ENCODE measurements at places on chromosomes 7 and 10.

DNA sequence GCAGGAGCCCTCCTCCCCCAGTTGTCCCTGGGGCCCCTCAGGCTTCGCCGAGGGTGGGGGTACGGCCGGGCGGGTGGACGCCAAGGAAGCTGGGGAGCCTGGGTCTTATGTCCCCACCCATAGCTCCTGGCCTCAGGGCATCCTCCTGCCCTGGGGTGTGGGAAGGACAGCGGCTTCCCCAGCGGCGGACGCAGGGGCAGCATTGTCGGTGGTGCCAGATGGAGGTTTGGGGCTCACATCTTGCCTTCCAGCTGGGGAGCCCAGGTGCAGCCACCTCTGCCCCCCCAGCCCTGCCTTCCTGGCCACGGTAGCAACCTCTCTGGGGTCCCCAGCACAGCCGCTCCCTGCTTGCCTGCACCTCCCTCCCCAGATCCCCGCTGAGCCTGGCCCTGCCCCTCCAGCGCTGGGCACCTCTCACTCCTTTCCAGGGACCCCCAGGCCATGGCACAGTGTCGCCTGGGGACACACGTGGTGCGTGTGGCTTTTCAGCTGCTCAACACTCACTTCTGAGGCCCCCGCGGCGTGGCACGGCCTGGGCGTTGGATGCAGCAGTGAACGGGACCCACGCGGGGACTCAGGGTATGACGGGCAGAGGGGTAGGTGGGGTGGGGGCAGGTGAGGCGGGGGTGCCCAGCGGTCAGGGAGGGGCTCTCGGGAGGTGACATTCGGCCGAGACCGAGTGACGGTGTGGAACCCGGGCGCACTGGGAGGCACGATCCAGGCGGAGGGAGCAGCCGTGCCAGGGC lies 53.1 kb downstream of the UNCX start:
- DNase-seq, result no peak

GRCh38 chr10:34127676-34128075 lies 687.4 kb downstream of the PARD3 start:
- DNase-seq, result no peak

GRCh38 chr10:125687507-125688185 lies 4.7 kb upstream of the TEX36 start:
- DNase-seq, result no peak

GRCh38 chr7:99679032-99679399 lies 780 bp downstream of the CYP3A5 start:
- DNase-seq, result no peak

DNA sequence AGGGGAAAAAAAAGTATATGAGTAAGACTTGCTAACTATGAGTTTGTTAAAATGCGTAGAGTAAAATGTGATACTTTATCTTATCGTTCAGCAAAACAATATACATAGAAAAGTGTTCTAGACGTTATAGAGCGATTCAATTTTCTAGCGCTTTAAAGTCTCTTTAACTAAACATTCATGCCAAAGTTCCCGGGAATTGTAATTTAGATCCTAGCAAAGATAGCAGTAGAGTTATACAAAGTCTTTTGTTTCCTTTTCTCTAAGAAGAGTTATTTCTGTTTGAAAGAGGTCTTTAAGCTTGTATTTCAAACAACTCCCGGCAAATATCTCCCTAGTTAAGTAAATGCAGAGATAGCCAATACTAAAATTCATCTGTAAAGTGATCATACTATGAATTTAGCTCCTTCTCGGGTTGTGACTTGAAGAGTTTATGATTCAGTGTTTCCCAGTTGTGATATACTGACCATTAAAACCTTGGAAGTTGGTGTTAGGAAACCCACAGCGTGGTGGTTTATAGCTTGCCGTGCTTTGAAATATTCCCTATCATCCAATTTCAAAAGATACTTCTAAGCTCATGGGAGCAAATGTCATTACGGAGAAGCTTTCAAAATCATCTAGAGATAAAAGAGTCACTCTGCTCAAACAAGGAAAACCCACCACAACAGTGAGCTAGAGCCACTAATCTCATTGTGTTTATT lies 171.7 kb downstream of the CSTF2T start:
- no peak for DNase-seq

DNA sequence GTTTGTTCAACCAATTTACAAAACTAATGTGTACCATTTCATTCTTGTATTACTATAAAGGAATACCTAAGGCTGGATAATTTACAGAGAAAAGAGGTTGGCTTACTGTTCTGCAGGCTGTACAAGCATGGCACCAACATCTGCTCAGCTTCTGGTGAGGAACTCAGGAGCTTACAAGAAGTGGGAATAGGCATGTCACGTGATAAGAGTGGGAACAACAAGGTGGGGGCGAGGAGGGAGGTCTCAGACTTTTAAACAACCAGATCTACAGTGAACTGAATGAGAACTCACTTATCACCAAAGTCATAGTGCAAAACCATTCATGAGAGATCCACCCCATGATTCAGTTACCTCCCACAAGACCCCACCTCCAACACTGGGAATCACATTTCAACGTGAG lies 1178.0 kb downstream of the REEP3 start:
- DNase-seq, result no peak

DNA sequence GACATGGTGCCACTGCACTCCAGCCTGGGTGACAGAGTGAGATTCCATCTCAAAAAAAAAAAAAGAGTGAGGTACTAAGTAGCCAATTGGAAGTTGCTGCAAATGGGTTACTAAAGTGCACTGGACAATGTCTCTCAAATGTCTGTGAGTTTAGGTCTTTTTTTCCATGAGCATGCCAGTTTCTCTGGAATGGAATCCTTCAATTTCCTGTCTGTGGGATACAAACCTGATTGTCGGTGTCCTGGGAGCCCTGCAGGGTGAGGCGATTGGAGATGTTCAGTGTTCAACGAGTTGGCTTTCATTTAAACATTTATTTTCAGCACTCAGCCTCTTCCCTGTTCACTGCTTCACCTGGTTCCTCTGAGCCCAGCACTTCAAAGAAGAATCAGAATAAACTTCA lies 5.3 kb upstream of the CALD1 start:
- no peak for DNase-seq

- DNase-seq, result no peak
These were observed 609.4 kb upstream of the C7orf33 start for GRCh38 chr7:147980826-147981813.

DNA sequence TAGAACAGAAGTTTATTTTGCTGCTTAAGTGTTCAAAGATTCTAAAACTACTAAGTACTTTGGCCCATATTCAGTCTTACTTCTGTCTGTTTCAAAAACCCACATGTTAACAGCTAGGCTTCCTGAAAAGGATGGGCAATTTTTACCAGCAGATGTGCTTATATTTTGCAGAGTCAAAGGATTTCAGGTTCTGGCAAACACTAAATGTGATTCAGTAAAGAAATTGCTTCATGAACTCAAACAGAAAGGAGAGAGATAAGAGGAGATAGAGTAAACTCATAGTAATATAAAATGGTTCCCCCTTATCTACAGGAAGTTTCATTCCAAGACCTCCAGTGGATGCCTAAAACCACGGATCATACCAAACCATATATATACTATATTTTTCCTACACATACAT lies 248.5 kb downstream of the AGMO start:
- no peak for DNase-seq

- no peak for DNase-seq
These were observed 686 bp upstream of the MIOS start for GRCh38 chr7:7565746-7566650.

DNA sequence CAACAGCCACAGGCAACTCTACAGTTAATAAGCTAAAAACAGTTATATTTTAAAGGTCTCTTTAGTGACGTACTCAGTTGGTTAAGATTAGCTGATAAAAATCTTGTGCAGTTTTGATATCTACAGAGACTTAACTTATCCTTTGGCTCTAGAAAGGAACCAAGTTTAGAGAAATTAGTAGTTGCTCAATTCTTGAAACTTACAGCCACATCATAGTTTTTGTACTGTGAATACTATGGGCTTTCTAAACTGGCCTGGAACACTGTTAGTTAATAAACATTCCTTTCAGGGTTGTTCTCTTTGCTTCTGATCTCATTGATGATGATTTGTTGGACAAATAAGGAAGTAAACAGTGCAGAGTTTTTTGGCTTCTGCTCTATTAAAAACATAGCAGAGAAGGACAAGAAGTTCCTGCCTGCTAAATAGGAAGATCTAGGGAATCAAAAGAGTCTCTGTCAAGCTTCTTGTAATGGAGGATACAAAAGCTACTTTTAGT lies 73.1 kb downstream of the MKLN1 start:
- no peak for DNase-seq

DNA sequence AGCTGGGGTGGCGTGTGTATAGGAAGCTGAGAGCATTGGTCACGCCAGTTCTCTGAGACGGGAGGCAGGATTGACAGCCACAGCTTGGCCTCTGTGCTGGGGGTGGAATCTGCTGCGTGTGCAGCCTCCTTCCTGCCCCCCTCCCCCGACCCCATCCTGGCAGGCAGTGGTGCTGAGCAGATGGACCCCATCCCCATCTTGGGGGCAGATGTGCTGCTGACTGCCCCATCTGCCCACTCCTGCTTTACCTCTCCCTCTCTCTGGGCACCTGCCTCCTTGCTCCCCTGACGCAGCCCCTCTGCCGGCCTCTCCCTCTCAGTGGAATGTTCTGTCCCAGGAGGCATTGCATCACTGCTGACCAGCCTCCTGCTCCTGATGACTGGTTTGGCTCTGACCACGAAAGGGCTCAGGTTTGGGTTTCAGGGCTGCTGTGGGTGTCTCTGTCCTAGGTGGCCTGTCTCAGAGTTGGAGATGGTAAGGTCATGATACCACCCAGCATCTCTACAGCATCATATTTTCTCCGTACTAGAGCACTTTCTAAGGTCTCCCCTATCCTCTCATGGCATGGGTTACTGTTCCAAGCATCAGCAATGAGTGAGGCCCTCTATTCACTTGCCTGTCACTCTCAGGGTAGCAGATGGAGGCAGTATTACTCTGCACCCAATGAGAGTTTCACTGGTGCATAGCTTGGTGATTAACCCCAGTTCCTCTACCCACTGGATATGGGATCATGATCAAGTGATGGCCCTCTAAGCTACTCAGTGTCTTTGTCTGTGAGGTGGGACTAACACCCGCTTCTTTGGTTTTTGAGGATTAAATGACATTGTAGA lies 81.9 kb downstream of the RBM20 start:
- no peak for DNase-seq

DNA sequence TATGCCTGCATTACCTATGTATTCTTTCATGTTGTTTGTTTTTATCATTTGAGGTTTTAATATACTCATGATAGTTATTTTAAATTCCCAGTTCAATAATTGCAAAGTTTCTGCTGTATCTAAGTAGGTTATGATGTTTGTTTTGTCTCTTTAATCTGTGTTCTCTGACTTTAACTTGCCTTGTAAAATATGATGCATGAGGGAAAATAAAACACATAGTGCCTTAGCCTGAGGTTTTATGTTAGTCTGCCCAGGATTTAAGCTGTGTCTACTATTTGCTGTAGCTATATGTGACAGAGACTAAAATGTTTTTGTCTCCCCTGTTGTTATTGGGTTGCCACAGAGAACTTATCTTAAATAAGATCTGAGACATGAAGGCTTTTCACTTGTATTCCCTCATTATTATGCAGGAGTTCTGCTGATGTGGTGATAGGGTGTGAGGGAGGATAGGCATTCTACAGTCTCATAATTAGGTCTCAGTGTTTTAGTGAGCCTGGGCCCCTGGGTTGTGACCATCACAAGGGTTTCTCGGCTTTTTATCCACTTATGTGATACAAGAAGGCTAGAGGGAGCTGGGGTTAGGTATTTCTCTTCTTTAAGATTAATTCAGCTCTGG lies 582.5 kb downstream of the CNTNAP2 start:
- no peak for DNase-seq

- no peak for DNase-seq
These were observed 54.3 kb upstream of the IGFBP3 start for GRCh38 chr7:45975367-45975766.

- DNase-seq, result no peak
These were observed 35.8 kb downstream of the GBF1 start for GRCh38 chr10:102281102-102281487.

DNA sequence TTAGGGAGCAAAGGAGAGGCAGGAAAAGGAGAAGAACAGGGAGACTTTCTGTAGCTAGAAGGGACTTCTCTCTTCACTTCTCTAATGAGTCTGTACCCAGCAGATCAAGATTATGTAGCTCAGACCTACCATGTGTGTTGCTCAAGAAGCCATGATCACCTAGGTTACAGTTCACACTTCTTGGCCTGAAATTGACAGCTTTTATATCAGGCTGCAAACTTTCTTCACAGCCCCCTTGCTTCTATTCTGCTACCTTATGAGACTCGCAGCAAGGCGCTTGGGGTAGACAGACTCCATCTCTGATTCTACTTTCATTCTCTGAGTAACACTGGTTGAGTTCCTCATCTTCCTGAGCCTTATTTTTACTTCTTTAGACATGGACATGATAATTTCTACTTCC lies 19.6 kb upstream of the GIMAP2 start:
- DNase-seq, result no peak

DNA sequence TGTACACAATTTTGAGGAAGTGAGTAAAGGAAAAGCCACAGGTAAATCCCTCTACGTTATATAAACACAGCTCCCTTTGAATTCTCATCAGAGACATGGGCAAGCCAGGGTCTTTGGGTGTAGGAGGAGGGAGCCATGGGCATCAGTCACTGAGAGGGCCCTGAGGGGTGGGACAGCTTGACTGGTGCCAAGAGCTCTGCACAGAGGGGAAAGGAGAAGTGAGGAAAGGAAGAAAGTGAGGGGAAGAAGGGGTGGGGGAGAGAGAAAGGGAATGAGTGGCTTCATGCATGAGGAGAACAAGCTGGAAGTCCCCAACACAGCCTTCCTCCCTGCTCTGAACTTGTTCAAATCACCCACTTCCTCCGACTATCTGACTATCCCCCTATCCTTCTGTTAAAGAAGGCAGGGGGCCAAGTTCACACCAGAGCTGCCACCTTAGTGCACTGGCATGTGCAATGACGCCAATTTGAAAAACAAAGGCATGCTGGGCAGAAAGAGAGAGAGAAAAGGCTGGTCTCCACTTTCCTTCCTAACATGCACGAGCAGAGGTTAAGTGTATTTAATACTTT lies 16.4 kb upstream of the RNF148 start:
- DNase-seq, result no peak

- DNase-seq, result no peak
These were observed 7.5 kb upstream of the CAV2 start for GRCh38 chr7:116491887-116492653.

DNA sequence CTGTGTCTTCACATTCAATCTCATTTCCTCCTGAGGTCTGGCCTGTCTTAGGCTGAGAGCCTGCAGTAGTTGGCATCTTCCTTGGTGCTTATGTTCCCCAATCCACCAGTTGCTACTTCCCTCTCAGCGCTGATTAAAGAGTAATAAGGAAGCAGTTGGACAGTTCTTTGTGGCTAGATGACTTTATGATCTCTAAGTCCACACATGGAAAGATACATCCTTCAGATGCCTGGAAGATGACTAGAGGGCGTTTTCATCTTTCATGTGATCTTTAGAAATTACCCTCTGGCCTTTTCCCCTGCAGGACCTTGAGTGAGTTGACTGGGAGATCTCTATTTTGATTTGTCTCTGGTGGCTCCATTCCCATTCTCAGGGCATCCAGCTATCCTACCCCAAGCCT lies 204.5 kb downstream of the GRM3 start:
- no peak for DNase-seq
